ENCODE measurements at places on chromosomes 2 and 18.
A peak's percentile ranks its signal among the peaks of the same experiment; 100 is the strongest.

DNA sequence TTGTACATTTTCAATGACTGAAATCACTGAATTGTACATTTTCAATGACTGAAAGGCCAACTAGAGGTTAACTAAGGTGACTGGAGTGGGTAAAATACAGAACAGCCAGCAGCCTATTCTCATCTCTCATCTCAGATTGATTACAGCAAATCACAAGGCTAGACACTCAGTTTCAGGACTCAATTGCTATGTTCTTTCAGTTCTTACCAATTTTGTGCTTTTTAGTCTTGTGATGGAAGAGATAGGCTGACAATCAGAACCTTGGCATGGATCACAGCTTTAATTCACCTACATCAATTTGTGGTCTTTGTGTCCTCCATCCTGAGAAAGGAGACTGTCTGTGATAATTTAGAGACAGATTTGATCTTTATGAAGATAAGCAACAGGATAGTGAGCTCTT is 124.7 kb downstream of the GULP1 start:
- DNase-seq = no peak

- DNase-seq = peak; percentile 51
Observed at GRCh38 chr2:37770797-37771196, 99.4 kb upstream of the CDC42EP3 start.

DNA sequence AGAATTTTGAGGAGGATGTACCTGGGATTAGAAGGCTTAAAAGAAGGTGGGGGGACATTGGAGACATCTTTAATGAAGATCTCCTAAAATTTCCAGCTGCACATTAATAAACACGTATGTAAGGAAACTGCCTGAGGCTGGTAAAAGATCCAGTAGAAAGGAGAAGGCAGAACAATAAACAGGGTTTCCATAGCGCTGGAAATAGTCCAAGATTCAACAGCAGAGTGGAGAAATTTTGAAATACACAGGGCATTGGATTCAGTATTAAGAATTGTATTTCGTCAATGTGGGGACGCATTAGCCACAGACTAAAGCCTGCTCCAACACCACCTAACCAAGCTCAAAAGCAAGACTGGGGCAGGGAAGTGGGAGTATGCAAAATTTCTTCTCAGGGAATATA is 606.9 kb upstream of the NRXN1 start:
- no peak for DNase-seq

GRCh38 chr2:137255990-137256389 is 490.6 kb downstream of the THSD7B start:
- DNase-seq = peak; percentile 61

DNA sequence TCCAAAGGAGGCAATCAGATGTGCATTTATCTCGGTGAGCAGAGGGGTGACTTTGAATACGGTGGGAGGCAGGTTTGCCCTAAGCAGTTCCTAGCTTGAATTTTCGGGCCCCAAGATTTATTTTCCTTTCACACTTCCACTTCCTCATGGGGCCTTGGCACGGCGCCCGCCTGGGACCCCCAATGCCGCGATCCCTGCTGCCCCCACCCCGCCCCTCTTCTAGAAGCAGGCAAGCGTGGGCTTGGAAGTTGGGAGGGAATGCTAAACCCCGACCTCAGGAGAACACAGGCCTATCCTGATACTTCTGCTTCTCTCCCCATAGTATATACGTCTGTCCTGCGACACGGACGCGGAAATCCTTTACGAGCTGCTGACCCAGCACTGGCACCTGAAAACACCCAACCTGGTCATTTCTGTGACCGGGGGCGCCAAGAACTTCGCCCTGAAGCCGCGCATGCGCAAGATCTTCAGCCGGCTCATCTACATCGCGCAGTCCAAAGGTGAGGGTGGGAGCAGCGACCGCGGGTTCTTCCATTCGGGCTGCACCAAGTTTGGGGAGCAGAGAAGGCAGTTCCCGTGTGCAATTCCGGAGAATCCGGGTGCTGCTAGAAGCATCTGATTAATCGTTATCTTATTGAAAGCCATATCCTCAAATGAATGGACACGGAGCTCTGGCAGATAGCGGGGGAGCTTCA is 21.6 kb downstream of the TRPM8 start:
- DNase-seq = no peak

DNA sequence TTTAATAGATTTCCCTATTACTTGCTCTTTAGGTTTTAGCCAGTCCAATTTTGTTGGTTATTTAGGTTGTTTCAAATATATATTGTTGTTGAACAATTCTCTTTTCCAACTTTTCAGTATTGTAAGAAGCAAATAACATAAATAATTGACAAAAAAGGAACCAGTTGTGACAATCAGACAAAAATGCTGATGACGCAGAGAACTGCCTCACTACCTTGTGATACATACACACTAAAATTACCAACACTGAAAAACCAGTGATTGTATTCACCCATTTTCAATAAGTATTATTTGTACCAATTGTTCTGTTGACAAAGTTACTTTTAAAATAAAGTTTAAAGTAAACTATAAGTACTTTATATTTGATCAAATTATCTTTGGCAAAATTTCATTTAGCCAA is 43.1 kb upstream of the NABP1 start:
- no peak for DNase-seq

GRCh38 chr2:229050133-229050532 is 221.0 kb downstream of the PID1 start:
- no peak for DNase-seq

- DNase-seq = peak; percentile 51
Observed at GRCh38 chr2:29662861-29663260, 258.5 kb downstream of the ALK start.

GRCh38 chr2:133801946-133802345 is 233.7 kb upstream of the NCKAP5 start:
- no peak for DNase-seq

- DNase-seq = no peak
Observed at GRCh38 chr2:201452058-201452921, 750 bp downstream of the STRADB start.

- no peak for DNase-seq
Observed at GRCh38 chr2:133977405-133977804, 276.5 kb upstream of the MGAT5 start.

DNA sequence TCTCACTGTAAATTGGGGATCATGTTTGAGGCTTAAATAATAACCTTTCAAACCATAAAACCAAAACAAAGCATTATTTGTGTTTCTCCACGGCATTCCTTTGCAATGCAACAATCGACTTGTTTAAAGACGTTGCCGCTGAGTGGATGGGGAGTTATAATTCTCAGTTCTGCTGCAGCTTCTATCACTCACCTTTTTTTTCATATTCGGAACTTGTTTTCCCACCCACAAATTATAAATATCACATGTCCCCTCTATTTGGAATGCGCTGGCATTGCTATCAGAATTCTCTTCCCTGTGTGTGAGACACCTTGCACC is 372.8 kb upstream of the SMIM21 start:
- DNase-seq = no peak

GRCh38 chr18:57527556-57528229 is 58.8 kb downstream of the FECH start:
- DNase-seq = no peak

DNA sequence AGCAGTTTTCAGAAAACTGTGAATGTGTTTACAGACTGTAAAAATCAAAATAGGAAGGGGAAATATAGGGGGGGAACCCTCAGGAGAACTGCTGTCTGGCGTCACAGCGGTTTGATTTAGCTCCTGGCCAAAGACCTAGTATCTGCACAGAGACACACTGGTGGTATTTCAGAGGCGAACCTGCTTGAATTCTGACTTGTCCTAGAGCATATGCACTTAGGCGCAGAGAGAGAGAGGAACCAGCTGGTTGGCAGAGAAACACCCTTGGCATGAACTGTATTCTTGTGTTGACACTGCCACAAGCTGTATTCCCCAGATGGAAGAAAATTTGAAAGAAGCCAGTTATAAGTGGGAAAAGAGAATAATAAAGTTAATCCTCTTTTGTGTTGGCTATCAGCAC is 506.5 kb upstream of the NRP2 start:
- no peak for DNase-seq

- no peak for DNase-seq
Observed at GRCh38 chr18:73503326-73503725, 635.5 kb upstream of the NETO1 start.

DNA sequence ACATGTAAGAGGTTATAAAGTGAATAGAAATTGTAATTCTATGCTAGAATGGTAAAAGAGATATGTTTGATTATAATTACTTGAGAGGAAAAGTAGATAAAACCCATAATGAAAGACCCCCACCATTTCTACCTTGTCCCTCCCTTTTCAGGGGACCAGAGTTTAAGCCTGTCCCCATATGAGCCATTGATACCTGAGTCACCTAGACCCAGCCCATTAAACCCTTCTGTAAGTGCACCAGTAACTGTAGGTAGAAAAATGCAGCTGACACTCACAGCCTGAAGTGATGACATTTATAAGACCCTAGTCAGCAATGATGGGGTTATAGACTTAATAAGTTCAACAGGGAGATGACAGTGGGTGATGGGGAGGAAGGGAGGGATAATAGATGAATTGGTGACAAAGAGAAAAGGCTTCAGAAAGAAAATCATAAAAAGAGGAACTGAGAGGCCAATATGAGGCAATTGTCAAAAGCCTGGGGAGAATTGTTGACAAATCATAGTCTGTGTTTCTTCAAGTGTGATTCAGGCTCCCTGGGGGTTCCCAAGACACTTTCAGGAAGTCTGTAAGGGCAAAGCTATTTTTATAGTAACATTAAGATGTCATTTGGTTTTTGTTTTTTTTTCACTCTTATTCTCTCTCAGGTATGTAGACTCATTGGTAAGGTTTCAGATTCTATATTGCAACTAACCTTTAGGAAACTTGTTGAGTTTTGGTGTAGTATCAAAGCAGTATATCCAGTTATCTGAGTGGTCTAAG is 544.2 kb downstream of the SATB2 start:
- DNase-seq = peak; percentile 21

- DNase-seq = no peak
Observed at GRCh38 chr2:8597559-8598225, 84.2 kb upstream of the ID2 start.

GRCh38 chr2:152047824-152048471 is 50.9 kb downstream of the CACNB4 start:
- no peak for DNase-seq

DNA sequence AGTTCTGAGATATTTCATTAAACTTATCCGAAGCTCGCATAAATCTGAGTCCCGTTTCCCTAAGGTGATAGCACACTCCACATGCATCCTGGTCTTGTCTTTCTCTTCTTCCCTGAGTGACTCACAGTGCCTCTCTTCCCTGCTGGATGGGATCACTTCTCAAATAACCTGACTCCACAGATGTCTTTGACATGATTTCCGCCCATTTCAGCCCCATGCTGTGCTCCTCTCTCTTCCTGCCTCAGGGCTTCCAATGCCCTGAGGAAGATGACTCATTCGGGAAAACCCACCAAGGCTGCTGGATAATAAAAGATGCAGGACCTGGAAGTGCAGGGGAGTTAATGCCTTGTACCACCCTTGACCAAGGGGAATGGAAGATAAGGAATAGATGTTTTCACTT is 441.7 kb upstream of the SOX11 start:
- peak; percentile 62 for DNase-seq

DNA sequence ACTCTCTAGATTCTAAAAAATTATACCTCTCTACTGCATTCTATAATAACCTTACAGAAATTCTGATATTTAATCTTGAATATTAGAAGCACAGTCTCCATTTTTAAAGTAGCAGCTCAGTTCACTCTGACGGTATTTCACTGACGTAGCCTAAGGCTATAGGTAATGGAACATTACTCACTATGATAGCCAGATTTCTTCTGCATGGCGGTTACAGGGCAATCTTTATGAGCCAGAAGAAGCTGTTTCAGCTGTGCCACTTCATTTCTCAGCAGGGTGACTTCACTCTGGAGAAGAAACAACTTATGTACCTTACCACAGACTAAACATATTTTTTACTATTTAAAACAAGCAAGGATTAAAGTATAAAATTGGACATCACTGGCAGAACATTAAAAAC is 75.3 kb upstream of the CHN1 start:
- no peak for DNase-seq

- peak; percentile 18 for DNase-seq
Observed at GRCh38 chr2:152099367-152100050, 665 bp upstream of the CACNB4 start.

- DNase-seq = no peak
Observed at GRCh38 chr2:86825036-86825692, 34.5 kb upstream of the CD8A start.

GRCh38 chr18:36735130-36735529 is 93.7 kb downstream of the TPGS2 start:
- DNase-seq = no peak

GRCh38 chr2:231244382-231245248 is 46.2 kb downstream of the ARMC9 start:
- DNase-seq = no peak

- DNase-seq = no peak
Observed at GRCh38 chr2:157329524-157329923, 3.9 kb upstream of the ERMN start.

DNA sequence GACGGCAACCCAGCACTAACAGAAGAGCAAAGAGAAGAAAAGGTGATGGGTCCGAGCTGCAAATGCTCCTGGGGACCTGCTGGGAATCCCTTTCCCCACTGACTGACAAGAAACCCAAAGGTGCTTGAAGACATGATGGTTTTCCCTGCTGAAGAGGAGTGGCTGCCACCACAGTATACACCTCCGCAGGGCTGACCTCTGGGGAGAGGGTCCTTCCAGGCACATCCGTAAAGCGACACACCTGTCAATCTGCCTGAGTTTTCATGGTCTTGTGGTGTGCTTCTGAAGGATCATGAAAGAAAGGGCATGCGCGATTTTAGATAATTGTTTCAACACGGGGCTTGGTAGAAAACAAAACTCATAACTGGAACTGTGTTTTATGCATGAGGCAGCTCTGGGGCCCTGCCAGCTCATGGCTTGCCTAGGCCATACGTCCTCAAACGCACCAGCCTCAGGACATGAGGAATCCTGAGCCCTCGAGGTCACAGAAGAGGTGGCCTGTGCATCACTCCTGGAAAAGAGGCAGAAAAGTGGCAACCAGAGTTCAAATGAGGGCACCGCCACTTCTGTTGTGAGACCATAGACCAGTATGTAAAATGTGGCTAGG is 51.8 kb downstream of the SERTAD2 start:
- DNase-seq = no peak

DNA sequence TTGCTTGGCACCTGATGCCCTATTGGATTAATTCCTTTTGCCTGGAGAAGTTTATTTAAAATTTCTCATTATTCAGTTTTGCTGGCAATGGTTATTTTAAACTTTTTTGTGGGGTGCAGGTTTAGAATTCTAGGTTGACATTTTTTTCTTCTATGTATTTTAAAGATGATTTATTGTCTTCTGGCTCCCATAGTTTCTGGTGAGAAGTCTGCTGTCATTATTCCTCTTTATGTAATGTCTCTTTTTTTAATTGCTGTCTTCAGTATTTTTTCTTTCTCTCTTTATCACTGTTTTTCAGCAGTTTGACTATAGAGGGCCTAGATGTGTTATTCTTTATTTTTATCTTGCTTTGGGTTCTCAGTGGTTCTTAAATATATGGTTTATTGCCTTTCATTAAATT is 182.2 kb upstream of the STON1 start:
- DNase-seq = peak; percentile 29

GRCh38 chr2:60888853-60889252 is 7.5 kb downstream of the REL start:
- DNase-seq = no peak

GRCh38 chr2:2232167-2232566 is 98.9 kb downstream of the MYT1L start:
- DNase-seq = no peak

Measured in fibroblast of skin of scalp (primary cell).